ENCODE measurements at places on chromosomes 4 and X.
A peak's percentile ranks its signal among the peaks of the same experiment; 100 is the strongest.

GRCh38 chr4:15145709-15146108 lies 143.4 kb downstream of the CPEB2 start:
- DNase-seq, result no peak

- no peak for DNase-seq
Measured at GRCh38 chrX:131577999-131578734, 34.3 kb downstream of the OR13H1 start.

- DNase-seq, result no peak
Measured at GRCh38 chr4:48333587-48333986, 7.7 kb upstream of the SLAIN2 start.

DNA sequence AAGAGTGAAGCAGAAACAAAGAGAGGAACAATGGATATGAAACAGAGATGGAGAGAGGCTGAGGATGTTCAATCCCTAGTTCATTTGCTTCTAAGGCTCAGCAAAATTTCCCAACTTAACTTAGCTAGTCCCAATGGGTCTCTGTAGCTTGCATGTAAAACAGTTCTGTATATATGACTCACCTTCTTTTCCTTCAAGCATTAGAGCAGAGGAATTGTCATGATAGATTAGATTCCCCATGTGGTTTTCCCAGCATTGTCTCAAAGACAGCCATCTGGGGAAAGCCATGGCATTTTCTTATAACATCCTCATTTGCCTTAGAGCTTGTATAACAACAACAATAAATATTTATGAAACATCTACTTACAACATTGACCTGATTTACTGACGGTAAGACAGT lies 93.9 kb upstream of the GATB start:
- DNase-seq, result no peak

DNA sequence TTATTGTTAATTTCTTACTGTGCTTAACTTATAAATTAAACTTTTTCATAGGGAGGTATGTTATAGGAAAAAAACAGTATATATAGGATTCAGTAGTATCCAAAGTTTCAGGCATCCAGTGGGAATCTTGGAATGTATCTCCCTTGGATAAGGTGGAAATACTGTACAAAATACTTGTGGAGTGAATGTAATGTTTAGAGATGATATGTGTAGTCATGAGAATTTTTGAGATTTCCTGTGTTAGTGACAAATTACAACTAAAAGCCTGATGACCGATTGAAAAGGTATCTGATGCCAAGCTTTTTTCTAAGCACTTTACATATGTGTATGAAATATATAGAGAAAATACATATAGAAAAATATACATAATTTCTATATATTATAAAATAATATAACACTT lies 69.2 kb downstream of the STK32B start:
- DNase-seq, result no peak

DNA sequence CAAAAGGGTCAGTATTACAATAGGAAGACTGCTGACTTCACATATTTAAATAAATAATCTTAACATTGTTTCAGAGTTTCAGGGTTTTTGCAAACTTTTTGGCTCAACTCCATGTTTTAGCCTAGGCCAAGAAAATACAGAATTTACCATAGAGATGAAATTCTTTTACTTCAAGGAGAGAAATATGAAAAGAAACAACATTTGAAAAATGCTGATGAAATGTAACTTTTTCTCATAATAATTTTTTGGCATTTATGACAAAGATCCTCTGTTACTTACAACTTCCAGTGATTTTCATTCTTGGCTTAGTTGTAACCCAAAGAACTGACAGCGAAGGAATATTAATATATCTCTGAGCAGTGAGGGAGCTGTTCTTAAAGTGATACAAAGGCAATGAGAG lies 316.1 kb upstream of the EMCN start:
- no peak for DNase-seq

GRCh38 chrX:72348247-72348979 lies 42.7 kb upstream of the CITED1 start:
- DNase-seq, result no peak

GRCh38 chrX:18929775-18930174 lies 54.1 kb downstream of the PHKA2 start:
- DNase-seq, result no peak

DNA sequence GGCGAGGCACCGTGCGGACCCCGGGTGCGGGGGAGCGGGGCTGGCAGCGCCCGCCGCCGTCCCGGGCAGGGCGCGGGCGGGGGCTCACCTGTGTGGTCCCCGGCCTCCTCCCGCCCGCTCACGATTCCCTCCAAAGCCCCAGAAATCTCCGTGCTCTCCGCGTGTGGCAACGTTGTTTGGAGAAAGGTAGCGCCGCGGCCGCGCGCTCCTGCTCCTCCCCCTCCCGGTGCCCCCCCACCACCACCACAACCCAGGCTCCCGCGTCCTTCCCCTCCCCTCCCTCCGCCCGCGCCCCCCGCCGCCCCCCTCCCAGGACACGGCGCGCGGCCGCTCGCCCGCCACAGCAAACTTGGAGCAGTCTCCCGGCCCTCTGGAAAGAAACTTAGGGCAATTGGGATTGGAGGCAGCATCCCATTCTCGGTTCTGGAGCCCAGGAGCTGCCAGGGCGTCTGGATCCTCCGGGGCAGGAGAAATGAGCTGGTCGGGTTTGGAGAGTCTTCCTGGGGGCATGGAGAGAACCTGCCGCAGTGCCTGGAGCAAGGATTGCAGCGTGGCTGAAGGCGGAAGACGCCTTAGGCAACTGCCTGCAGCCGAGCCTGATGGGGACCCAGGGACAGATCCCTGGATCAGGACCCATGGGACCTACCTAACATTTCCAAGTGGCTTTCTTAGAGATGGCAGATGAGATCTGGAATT lies 855 bp downstream of the KLF3 start:
- DNase-seq, result no peak

- DNase-seq, result no peak
Measured at GRCh38 chr4:74543983-74544382, 99.0 kb downstream of the AREG start.

DNA sequence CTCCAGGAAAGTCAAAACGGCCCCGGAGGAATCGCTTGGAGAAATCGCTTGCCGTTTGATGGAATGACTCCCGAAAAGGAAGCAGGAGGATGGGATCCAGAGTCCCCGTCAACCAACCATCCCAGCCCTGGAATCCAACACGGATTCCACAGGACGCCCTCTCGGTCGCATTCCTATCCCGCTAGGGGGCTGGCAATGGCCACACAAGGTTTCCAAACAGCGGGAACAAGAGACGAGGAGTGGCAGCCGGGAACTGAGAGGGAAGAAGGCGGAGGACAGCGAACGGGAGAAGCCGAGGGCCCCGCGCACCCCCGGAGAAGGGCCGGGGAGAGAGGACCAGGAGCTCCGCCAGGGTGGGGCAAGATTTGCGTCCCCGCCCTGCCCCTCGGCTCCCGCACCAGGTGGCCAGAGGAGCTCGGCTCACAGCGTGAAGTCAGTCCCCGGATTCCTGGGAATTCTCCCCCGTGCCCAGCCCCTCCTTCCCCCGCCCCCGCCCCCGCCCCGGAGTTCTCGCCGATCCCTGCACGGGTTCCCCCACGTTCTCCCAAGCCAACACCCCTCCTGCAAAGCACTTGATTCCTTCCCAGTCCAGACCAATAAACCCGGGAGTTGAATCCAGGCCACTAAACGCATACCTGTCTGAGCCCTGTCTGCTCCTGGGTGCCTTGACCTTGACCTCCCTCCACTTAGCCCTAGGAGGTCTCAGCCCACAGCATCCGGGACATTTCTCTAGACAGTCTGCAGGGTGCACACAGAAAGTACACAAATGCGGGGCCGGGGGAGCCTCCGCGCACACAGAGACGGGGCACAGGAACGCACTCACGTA lies 1.4 kb downstream of the PDZD4 start:
- DNase-seq, result no peak

- DNase-seq, result no peak
Measured at GRCh38 chrX:142251680-142252079, 46.6 kb upstream of the MAGEC2 start.

- no peak for DNase-seq
Measured at GRCh38 chr4:4618847-4619246, 77.0 kb upstream of the STX18 start.

- no peak for DNase-seq
Measured at GRCh38 chrX:134645936-134646543, 12.2 kb downstream of the PLAC1 start.

DNA sequence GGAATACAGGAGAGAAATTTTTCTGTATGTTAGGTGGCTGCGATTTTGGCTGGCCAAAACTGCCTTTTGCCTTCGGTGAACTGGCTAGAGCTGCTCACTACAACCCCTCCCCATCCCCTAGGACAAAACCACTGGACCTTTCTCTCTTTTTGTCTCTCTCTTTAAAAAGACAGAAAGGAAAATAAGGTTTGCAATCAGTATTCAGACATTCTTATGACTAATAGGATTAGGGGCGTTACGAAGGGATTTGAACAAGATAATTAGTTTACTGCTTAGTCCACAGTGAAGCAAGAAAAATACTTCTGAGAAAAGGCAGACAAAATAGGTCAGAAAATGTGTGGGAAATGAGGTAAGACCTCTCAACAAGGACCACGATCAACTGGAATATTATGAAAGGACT lies 180.4 kb downstream of the SLIT2 start:
- no peak for DNase-seq

- DNase-seq, result no peak
Measured at GRCh38 chrX:74535408-74536151, 78.8 kb downstream of the RLIM start.

GRCh38 chr4:10441512-10441911 lies 15.7 kb downstream of the ZNF518B start:
- DNase-seq, result no peak

- no peak for DNase-seq
Measured at GRCh38 chrX:13829983-13830382, 13.1 kb upstream of the GPM6B start.

- DNase-seq, result no peak
Measured at GRCh38 chr4:81442484-81443085, 29.1 kb downstream of the RASGEF1B start.

- DNase-seq, result no peak
Measured at GRCh38 chr4:24816797-24817196, 21.4 kb downstream of the SOD3 start.

- no peak for DNase-seq
Measured at GRCh38 chrX:55598333-55598732, 24.9 kb upstream of the FOXR2 start.

DNA sequence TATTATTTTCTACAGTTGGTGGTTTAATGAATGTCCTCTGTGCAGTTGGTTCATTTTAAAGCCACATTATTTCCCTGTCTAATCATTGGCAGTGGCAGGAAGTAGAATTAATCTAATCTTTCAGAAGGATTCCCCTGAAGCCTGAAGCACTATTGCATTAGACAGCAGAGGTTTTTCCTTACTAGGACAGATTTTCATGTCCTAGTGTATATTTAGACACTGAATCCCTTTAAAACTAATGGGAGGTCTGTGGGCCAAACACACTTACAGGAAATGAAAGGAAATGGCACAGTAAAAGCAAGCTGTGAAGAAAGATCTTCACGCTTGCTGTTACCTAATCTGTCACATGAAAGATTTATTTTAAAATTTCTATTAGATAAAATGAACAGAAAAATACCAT lies 165.2 kb downstream of the SLC39A8 start:
- no peak for DNase-seq

GRCh38 chrX:44344194-44344593 lies 722 bp upstream of the EFHC2 start:
- DNase-seq, result peak; percentile 10

- DNase-seq, result no peak
Measured at GRCh38 chr4:108830509-108831244, 67.8 kb upstream of the ETNPPL start.

GRCh38 chr4:126552321-126552720 lies 1080.4 kb upstream of the INTU start:
- no peak for DNase-seq

- no peak for DNase-seq
Measured at GRCh38 chr4:77471821-77472495, 133.7 kb upstream of the CXCL13 start.

DNA sequence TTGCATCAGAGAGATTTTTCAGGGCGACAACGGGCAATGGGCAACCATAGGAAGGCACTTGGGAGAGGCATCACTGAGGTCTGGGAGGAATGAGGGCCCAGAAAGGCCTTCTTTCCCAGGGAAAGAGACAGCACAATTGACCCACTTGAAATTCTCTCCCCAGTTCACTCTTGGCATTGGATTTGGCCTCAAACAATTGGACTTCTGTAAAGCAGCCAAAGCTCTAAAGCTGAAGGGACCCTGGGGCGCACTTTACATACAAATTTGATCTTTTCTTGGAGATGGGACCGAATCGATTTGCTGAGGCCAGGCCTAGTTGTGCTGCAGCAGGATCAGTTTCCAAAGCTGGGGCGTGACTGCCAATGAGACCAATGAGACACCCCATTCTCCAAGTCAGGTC lies 3.2 kb downstream of the ARHGAP36 start:
- no peak for DNase-seq

GRCh38 chrX:103310555-103311398 lies at the start of gene BEX2:
Gene BEX2, minus strand, starts transcription at chrX:103310990. Its CDS starts 1,014 bp downstream, at chrX:103309976.
- peak; percentile 23 for DNase-seq

GRCh38 chr4:143282211-143282707 lies 54.4 kb upstream of the GAB1 start:
- no peak for DNase-seq

GRCh38 chr4:67712650-67713528 lies 11.9 kb upstream of the UBA6 start:
- DNase-seq, result no peak

DNA sequence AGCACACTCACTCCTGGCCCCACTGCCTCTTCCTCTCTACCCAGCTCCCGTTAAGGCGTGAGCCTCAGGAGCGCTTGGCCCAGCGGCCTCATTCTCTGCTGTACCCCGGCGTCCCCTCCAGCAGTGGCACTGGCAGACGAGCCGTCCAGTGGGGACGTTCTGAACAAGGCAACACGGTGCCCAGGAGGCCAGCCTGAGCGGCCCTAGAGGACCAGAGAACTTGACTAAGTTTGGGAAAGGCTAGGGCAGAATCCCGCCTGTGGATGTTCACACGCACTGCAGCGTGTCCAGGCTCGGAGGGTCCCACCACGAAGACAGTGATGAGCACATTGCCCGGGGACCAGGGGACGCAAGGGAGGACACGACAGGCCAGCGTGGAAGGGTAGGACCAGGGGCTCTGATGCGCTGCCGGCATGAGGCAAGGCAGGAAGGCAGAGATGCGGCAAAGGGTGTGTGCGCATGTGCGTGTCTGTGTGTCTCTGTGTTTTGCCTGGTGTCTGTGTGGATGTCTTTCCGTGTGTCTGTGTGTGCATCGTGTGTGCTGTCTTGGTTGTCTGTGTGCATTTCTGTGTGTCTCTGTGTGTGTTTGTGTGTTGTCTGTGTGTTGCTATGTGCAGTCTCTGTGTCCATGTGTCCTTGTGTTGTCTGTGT lies 89.4 kb downstream of the ABLIM2 start:
- DNase-seq, result no peak

- DNase-seq, result no peak
Measured at GRCh38 chrX:1462596-1463251, 10.0 kb upstream of the ASMTL start.

GRCh38 chr4:119835613-119835910 lies 207.0 kb upstream of the PDE5A start:
- DNase-seq, result no peak
